ENCODE measurements at places on chromosomes 5 and 9.

GRCh38 chr5:29061381-29061780, 2023.0 kb upstream of the CDH9 start:
- DNase-seq = no peak

DNA sequence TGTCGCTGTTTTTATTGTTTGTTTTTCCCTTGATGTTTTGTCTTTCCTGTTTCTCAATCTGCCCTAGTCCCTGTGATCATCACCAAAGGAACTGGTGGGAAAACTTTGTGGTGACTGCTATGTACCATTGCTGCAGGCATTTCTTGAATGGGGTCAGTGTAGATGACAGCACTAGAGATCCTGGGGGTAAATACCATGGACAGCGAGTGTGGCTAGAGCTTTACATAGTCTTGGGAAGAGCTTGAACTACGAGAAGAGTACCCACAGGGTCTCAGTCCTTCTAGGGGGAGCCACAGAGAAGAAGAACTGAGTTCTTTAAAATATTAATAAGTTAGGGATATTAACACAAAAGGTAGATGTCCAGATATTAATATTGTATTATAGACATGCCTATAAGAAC, 138.8 kb downstream of the PAM start:
- no peak for DNase-seq

DNA sequence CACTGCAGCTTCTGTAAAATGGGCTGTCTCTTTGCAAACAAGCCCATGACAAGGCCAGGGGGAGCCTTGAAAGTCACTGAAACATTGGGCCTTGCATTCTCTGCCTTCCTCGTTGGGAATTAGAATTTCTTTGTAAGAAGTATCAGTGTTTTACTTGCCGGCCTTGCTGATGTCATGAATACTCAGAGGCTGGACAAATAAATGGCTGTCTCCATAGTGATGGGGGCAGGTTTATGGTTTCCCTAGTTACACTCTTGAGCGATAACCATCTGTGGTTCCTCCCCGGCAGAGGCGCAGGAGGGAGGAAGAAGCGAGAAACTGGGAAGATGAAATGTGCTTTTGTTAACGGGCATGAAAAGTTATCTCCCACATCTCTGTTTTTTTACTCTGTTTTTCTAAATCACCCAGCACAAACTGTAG, 272.7 kb upstream of the PANK3 start:
- DNase-seq = no peak

- no peak for DNase-seq
These were observed 159.0 kb upstream of the SLC12A2 start for GRCh38 chr5:127924606-127925005.

DNA sequence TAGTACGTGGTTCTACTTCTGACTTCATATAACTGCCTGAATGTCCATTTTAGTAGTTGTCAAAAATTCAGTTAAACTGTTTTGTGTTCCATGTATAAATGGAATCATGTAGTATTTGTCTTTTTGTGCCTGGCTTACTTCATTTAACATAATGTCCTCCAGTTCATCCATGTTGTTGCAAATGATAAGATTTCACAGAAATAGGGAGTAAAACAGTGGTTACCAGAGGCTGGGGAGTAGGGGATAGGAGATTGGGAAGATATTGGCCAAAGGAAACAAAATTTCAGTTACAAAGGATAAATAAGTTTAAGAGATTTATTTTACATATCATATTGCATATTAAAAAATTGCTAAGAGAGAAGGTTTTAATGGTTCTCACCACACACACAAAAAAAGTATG, 425.0 kb upstream of the MEF2C start:
- no peak for DNase-seq

GRCh38 chr9:72494051-72494450, 27.4 kb upstream of the TMC1 start:
- DNase-seq = no peak

DNA sequence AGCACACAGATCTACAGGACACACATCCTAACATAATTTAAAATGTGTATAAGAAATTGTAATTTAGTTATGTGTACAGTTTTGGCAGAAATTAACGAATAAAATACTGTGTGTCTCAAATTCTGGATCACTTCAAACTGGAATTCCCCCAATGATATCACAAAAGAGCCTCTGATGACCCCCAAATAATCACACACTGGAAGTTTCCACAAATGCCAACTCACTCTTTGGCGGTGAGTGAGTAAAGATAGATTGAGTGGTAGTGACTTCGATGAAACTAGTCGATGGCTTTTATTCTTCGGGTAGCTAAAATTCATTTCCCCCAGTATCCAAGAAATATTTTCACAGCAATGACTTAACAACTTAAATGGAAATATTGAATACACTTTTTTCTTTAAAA, 2.2 kb downstream of the ZNF366 start:
- no peak for DNase-seq

GRCh38 chr5:32461441-32462120, 17.0 kb upstream of the ZFR start:
- DNase-seq = no peak

DNA sequence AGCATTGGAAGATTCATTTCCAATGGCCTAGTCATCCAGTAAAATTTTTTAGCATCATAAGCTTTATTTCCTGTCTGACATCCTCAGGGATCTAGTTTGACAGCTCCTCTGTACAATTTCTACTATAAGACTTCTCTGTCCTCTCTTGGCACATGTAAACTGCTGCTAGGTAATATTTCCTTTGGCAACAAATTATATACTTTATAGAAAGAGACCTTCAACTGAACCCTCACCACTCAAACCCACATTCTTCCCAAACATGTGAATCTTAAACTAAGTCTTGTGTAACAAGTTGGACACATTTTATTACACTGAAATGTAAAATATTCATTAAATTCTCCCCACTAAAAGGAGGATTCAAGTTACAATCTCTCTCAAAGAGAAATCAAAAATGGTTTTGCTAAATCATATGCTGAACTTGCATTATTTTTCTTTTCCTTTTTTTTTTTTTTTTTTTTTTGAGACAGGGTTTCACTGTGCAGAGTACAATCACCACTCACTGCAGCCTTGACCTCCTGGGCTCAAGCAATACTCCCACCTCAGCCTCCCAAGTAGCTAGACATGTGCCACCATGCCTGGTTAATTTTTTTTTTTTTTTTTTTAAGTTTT, 36.9 kb downstream of the SCAI start:
- DNase-seq = no peak

GRCh38 chr9:97919217-97919813, 3.0 kb downstream of the TRMO start:
- DNase-seq = no peak

DNA sequence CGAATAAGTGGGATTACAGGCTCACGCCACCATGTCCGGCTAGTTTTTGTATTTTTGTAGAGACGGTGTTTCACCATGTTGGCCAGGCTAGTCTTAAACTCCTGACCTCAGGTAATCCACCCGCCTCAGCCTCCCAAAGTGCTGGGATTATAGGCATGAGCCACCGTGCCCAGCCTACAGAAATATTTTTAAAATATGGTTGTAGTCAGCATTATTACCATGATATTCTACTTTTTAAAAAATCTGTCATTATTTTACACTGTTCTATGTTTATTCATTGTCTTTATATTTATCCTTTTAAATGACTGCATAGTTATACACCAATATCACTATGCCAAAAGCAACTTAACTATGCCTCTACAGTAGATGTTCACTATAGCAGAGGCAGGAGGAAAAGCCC, 41.6 kb upstream of the SLC30A5 start:
- no peak for DNase-seq

DNA sequence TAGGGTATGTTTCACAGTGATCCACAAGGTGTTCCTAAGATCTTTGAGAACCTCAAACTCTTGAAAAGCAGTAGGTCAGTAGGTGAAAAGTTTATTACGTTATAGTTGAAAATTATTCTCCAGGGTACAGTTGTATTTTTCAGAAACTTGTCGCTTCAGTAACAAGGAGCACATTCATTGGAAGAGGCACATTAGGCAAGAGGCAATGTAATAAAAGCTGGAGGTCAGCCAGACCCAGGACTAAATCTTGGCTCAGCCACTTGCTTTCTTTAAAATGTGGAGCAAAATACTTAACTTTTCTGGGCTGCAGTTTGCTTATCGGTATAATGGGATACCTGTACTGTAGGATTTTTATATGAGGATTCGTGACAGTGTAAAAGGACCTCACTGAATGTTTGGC, 45.6 kb downstream of the TLE4 start:
- peak; percentile 50 for DNase-seq

- DNase-seq = no peak
These were observed 687.7 kb upstream of the ARRDC3 start for GRCh38 chr5:92070786-92071185.

GRCh38 chr9:101791938-101792337, 53.5 kb upstream of the GRIN3A start:
- DNase-seq = no peak

DNA sequence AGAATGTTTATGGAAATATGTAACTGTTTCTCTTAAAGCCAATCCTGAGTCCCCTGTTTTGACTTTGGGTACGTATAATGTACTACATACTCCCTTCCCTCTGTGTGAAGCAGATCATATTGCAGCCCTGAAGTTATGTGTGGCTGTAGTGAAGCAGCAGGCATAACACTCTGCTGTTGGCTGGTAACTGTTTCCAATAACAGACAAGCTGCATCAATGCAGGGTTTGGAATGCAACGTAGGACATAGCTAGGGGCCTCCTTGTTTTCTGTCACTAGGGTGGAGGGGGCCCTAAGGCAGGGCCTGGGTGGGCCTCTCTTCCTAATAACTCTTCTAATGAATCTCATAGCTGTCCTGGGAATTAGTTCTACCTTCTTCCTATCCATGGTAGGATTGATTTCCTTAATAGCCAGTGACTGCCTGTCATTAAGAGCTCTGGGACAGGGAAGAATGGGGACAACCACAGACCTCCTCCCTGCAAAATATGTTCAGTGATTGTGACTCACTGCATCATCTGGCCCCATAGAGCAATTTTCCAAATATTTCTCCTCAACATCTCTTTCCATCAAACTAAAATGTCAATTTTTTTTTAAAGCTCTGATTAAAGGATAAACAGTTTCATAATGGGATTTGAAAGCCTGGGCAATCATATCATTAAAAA, 129.6 kb upstream of the HMHB1 start:
- DNase-seq = no peak

DNA sequence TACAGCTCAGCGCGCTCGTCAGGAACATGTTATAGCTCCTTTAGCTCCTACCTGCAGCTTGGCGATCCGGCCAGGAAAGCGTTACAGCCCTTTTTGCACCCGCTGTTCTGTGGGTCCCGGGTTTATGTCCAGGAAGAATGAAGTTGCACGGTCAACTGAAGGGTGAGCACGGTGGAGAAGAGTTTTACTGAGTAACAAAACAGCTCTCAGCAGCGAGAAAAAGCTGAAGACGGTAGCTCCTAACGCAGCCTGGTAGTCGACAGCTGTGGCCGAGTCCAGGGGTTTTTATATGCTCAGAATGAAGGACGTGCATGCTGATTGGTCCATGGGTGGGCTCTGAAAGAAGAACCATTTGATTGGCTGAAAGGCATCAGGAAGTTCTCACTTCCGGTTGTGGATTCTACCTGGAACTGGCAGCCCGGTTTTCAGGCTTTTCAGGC, 1830.1 kb upstream of the NUDT12 start:
- DNase-seq = no peak

- peak; percentile 52 for DNase-seq
These were observed 173.4 kb downstream of the NR3C1 start for GRCh38 chr5:143229896-143230675.

DNA sequence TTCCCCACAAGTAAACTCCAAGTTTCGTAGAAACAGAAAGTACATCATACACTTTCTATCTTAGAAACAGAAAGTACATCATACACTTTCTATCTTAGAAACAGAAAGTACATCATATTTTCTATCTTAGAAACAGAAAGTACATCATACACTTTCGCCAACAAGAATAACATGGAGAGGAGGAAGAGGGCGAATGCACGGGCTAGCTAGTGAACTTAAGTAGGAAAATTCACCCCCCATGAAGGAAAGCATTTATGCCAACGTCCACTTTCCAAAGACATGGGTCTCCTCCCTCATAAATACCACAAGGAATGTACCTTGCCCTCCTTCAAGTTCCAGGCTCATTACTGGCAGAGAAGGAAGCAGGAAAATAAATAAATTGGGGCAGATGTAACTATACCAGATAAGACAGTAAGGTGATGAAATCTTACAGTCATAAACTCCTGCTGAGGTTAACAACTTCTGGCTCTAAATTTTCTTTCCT, 64.7 kb downstream of the FRMD3 start:
- DNase-seq = no peak

- DNase-seq = no peak
These were observed 73.4 kb downstream of the SGCD start for GRCh38 chr5:156400231-156400986.

DNA sequence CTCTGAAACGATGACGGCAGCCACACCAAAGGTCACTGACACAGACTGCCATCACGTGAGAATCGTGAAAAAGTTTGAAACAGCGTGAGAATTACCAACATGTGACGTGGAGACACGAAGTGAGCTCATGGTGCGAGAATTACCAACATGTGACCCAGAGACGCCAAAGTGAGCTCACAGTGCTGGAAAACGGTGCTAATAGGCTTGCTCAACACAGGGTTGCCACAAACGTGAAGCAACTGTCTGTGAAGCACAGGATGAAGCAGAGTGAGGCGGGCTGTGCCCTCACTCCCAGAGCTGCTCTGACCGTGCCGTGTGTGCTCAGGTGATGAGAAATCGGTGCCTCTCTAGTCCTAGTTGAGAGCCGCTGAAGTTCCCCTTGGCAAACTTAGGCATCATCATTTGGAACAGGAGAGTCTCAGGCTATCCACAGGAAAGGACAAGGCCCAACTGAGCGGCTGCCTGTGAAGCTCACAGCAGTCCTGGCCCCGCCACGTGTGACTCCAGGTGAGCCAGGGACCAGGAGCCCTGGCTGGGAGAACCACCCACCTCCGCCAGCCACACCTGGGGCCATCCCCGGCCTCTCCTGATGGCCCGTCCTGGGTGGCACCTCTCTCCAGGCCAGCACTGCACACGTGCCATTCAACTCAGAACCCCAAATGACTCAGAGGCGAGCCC, 29.8 kb upstream of the SLC6A3 start:
- DNase-seq = no peak

All from left lobe of liver (tissue), 2 donors.